ENCODE measurements at places on chromosomes 13 and 19.

- DNase-seq, result no peak
Measured at GRCh38 chr13:26411206-26411605, 146.3 kb upstream of the WASF3 start.

DNA sequence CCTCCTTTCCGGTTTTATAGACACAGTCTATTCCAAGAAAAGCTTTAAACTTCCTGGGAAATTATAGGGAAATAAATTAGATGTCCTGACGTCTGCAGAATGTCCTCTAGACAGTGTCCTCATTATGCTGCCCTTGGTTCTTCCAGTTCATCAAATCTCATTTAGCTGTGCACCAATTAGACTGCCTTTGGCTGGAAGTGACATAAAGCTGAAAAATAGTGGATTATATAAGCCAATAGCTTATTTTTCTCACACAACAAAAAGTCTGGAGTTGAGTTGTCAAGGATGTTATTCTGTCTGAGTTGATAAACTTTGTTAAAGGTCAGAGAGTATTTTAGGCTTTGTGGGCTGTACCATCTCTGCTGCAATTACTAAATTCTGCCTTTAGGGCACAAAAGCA lies 314.8 kb upstream of the TMTC4 start:
- DNase-seq, result no peak

- DNase-seq, result no peak
Measured at GRCh38 chr19:54045771-54046170, 17.9 kb downstream of the VSTM1 start.

DNA sequence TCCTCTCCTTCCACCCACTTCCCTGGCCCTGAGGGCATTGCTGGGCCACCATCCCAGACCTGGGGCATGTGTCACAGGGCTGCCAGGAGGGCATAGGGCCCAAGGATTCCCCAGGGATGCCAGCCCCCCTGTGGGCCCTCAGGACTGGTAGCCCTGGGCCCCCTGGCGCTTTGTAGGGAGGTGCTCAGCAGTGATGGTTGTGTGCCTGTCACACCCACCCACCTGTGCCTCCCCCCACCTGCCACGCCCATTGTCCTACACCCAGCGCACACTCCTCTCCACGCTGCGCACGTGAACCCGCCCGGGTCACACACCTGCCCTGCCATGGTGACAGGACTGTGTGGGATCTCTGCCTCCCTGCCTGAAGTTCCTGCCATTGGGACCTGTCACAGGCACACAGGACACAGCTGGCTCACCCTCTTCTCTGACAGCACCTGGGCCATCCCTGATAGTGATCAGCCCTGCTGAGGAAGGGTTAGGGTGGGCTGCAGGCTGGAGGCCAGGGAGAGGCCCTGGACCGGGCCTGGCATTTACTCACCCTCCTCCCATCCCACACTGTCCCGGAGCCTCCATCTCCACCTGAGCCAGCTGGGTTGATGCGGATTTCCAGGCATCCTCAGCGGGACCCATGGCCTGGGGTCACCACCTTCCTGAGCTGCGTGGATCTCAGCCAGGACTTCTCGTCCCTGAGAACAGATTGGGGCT lies 23.9 kb downstream of the WTIP start:
- DNase-seq, result no peak

GRCh38 chr19:46746281-46747057 lies at the start of gene STRN4:
STRN4 (minus strand) TSS chr19:46746450; CDS start chr19:46746430, 20 bp downstream.
- peak; percentile 47 for DNase-seq

- no peak for DNase-seq
Measured at GRCh38 chr19:35081201-35081600, 34.4 kb upstream of the FXYD3 start.

DNA sequence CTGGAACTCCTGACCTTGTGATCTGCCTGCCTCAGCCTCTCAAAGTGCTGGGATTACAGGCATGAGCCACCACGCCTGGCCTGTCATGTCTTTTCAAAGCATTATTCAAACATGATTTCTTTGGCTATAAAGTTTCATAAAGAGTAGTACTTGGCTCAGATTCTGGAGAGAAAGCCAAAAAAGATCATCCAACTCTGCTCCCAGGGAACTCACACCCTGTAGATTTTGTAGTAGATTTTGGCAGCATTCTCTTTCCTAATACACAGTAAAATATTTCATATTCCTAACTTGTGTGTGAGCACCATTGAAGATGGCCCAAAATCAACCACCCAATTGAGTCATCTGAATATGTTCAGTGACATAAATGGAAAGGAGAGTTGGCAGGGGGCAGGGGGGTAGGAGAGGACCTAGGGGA lies 48.4 kb downstream of the CAB39L start:
- no peak for DNase-seq

- no peak for DNase-seq
Measured at GRCh38 chr19:55358493-55358892, 4.0 kb upstream of the COX6B2 start.

DNA sequence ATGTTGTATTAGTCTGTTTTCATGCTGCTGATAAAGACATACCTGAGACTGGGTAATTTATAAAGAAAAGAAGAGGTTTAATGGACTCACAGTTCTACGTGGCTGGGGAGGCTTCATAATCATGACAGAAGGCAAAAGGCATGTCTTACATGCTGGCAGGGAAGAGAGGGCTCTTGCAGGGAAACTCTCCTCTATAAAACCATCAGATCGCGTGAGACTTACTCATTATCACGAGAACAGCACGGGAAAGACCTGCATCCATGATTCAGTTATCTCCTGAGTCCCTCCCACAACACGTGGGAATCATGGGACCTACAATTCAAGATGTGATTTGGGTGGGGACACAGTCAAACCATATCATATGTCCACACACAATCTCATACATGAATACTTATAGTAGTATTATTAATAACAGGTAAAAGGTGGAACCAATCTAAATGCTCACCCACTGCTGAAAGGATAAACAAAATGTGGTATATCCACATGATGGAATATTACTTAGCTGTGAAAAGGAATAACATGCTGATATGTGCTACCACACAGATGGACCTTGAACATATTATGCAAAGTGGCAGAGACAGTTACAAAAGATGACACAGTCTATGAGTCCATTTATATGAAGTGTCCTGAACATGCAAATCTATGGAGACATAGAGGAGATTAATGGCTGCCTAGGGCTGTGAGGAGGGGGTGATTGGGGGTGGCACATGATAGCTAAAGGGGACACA lies 20.9 kb upstream of the CEBPA start:
- DNase-seq, result no peak

- DNase-seq, result no peak
Measured at GRCh38 chr19:53086949-53087348, 16.3 kb downstream of the ZNF160 start.

DNA sequence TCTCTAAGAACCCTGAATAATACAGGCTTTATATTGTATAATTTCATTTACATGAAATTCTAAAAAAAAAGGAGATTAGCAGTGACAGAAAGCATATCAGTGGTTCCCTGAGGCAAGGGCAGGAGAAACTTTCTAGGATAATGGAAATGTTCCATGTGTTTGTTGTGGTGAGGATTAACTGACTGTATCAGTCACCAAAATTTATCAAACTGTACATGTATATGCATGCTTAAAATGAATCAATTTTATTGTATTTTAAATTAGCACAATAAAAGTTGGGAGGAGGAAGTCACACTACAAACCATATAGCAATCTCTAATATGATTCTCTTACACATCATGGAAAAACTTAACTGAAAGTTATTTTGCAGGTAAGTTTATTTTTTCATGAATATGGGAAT lies 396.8 kb downstream of the EFNB2 start:
- DNase-seq, result no peak

DNA sequence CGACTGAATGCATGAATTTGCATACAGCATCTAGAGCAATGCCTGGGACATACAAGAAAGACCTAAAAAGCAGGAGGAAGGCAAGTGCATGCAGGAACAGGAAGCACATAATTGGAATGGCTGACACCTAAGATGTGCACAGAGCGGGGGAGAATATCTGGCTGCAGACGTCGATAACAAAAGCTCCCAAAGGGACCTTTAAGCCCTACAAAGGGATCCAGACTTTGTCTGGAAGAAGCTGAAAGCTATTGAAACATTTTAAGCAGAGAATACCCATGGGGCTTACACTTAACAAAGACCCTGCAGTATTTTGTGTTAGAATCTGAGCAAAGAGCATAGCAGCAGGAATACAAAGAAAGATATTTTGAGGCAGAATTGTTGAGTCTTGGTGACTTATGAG lies 107.4 kb upstream of the CLDN10 start:
- no peak for DNase-seq

DNA sequence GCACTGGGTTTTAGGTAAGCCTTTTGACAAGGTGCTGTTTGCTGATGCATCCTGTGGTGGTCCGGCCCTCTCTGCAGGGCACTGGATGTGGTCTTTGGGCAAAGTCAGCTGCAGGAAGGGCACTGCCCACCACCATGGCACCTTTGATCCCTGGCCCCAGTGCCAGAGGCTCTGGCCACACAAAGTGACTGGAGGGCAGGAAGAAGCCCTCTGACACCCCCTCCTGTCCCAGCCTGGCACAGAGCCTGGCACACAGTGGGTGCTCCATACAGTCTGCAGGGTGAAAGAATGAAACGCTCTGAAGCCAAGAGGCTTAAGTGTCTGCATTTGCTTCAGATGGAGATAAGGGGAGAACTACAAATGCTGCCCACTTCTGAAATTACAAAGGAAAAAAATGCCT lies 47.6 kb upstream of the CNMD start:
- no peak for DNase-seq

DNA sequence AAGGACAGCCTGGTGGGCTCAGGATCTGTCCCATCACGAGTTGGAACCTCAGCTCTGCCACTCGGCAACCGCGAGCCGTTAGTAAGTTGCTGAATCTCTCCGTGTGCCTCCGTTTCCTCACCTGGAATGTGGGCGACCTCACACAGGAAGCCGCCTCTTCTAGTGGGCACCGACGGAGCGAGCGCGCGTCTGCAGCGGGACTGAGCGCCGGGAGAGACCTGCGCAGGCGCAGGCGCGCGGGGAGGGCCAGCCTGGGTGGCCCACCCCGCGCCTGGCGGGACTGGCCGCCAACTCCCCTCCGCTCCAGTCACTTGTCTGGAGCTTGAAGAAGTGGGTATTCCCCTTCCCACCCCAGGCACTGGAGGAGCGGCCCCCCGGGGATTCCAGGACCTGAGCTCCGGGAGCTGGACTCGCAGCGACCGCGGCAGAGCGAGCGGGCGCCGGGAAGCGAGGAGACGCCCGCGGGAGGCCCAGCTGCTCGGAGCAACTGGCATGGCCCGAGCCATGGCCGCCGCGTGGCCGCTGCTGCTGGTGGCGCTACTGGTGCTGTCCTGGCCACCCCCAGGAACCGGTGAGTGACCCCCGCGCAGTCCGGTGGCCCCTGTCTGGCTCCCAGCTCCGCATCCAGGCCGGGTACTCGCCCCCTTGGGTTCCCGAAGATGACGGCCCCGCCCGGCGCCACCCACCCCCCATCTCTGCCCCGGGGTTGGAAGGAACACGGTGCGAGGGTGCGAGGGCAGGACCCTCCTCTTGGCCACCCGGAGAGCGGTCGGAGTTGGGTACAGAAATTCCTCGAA lies at the start of gene PVR:
TSS of gene PVR (plus strand) at position 306 of the 797 bp plus-strand sequence. CDS start at position 493, 187 bp downstream.
- no peak for DNase-seq

GRCh38 chr19:29381353-29382203 lies 144.2 kb upstream of the VSTM2B start:
- no peak for DNase-seq

- no peak for DNase-seq
Measured at GRCh38 chr13:38951525-38952313, 38.9 kb downstream of the STOML3 start.

DNA sequence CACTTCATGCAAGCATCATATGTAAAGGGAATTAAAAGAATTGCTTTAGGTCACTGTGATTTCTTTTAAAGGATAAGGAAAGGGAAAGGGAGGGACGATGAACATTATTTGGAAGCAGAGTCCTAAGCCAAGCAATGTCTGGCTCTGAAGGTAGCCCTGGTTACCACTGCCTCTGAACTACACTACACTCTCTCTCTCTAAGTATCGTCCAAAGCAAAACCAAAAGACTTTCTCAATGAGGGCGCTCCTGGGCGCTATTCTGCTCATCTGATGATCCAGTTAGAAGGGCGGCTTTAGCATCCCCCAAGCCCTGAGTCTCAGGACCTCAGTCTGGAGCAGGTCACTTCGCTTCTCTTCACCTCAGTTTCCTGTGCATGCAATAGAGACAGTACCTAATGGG lies 26.2 kb downstream of the FOXO1 start:
- DNase-seq, result no peak

- DNase-seq, result no peak
Measured at GRCh38 chr19:5814123-5814851, 9.4 kb downstream of the NRTN start.

GRCh38 chr19:31149441-31149941 lies 199.7 kb downstream of the TSHZ3 start:
- DNase-seq, result no peak

GRCh38 chr13:29846475-29847256 lies 3.8 kb downstream of the UBL3 start:
- DNase-seq, result no peak

DNA sequence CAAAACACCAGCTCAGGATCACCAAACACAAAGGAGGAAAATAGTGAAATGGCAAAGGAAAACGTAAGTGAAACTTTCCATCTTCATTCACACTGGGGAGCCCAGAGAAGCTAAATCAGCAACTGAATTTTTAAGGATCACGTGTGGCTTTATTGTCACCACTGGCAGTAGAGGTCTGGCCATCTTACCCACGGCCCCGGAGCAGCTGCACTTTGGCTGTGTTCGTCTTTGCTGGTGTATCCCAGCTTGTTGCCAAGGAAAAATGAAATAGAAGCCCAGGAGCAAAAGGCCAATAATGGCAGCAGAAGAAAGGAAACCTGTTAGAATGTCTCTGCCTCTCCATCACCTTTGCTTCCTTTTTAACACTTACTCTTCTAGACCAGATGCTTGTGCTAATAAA lies 274.7 kb downstream of the FOXO1 start:
- DNase-seq, result no peak

DNA sequence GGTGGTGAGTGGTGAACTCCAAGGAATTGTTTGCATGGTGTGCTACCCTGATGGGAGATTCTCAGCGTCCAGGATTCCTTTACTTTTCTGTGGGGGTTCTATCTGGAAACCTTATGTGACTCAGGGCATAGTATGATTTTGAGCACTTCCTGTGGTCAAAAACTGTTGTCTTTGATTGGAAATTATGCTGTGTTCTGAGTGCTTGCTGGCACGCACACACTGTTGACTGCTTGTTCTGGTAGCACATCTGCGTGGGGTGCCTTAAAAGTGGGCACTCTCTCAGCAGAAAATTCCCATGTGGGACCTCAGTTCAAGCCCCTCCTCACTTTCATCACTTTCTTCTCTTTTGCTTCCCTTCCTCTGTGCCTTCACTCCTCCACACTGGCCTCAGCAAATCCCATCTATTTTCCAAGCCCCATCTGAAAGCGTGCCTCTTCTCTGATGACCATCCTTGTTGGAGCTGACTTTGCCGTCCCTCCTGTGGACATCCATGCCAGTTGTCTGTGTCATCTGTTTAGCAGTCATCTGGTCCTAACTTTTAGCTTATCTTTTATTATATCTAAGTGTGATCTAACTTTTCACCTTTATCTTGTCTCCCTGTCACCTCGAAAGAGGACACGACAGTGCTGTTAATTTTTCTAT lies 56.4 kb upstream of the NPAS1 start:
- DNase-seq, result no peak

Measured in stimulated activated CD4-positive, alpha-beta T cell treated with anti-CD3 and anti-CD28 coated beads, Interleukin-15, amount 100 ng/mL, for 1 hour (primary cell).